ENCODE measurements at places on chromosomes 7 and 10.

- DNase-seq = no peak
These were observed 31.5 kb downstream of the RAB19 start for GRCh38 chr7:140435252-140435895.

- DNase-seq = no peak
These were observed 9.3 kb upstream of the IL2RA start for GRCh38 chr10:6071181-6072175.

DNA sequence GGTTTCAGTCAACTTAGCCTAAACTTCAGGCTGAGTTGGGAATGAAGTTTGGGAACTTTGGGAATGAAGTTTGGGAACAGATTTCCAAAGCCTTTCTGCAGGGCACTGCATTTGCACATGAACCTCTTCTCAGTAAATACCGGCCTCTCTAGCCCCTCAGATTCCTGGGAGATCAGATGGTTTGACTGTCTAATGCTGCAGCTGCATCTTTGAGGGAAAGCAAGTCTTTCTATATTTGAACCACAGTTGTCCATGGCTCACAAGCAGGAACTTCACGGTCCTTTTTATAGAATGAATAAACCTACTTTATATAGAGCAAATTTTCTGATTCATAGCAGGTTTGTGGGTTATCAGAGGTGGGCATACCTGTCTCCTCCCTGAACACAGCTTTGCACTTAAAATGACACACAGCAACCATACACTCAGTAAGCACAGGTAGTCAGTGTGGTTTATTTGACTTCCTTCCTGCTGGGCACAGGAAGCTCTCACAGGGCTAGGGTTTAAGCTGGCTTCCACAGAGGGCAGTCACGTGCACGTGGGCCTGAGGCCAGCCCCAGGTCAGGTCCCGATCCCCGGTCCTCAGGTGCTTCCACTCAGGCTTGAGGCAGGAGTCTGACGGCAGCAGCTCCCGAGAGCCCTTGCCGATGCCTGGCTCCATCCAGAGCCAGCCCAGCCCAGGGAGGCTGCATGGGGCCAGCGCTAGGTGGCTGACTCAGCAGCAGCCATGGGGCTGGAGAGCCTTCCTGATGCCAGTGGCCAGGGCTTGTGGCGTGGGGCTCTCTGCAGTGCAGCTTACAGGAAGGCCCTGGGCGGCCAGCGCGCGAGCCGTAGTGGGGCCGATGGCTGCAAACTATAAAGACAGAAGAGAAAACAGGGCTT, 12.8 kb upstream of the MMP21 start:
- no peak for DNase-seq

DNA sequence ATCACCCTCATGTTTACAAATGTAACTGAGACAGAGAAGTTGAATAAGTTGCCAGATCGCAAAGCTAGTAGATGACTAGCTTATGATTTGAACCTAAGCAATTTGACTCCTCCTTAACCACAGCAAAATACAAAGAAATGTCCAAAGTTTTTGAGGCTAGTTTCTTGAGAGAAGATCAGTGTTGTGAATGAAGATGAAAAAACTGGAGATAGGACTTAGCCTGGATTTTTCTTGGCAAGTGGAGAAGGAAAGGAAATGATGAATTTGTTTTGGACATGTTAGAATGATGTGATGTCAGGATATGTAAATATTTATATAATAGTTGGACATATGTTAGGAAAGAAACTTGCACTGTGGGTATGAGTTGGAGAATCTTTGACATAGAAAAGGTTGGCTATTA, 149.8 kb downstream of the LSMEM1 start:
- DNase-seq = peak; percentile 83

DNA sequence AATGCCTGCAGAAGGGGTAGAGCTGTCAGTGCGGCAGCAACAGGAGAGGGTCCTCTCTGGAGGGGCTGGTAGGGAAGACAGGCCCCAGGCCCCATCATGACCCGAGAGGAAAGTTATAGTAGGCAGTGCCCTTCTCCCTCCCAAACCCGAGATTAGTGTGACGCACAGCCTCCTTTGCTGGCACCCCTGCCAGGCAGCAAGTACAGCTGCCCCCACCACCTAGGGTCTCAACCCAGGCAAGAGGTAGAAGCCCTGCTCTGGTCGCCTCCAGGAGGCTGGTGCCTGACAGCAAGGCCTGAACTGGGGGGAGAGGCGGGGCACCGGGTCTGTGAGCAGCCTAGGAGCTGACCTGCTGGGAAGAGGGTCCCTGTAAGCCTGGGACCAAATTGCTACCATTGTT, 15.5 kb downstream of the LOXL4 start:
- DNase-seq = no peak

DNA sequence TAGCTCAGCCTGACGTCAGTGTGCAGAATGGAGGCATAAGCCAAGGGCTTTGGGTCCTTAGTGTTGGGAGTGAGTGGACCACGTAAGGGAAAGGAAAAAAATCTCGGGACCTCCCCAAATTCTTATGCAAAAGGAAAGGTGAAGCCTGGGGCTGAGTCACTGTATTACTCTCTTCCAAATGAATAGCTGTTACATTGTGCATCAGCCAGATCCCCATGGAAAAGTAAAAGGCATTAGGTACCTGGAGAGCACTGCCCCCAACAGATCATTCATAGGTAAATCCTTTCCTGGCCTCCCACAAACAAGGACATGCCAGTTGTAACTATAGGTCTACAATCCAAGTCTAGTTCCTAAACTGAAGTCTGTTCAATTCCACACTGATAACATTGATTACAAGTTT, 170.5 kb downstream of the C1GALT1 start:
- DNase-seq = no peak

DNA sequence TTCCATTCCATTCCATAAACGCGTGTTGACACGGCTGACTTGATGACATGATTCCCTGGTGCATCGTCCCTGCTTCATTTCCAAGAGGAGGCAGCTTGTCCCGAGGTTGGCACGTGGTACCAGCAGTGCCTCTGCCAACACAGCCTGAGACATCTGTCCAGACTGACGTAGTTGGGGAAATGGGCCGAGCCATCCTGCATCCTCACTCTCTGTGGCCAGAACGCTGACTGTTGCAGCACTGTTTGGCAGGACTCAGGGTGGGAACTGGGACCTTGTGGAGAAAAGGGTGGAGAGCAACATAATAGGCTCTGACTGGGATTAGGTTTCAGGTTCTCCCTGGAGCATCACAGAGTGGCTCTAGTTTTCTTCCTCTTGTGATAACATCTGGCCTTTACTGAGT, 118.6 kb upstream of the BTBD16 start:
- no peak for DNase-seq

GRCh38 chr10:99276848-99277486, 41.3 kb upstream of the HPSE2 start:
- DNase-seq = no peak

- no peak for DNase-seq
These were observed 138.5 kb downstream of the LRRC4 start for GRCh38 chr7:127892488-127893314.

DNA sequence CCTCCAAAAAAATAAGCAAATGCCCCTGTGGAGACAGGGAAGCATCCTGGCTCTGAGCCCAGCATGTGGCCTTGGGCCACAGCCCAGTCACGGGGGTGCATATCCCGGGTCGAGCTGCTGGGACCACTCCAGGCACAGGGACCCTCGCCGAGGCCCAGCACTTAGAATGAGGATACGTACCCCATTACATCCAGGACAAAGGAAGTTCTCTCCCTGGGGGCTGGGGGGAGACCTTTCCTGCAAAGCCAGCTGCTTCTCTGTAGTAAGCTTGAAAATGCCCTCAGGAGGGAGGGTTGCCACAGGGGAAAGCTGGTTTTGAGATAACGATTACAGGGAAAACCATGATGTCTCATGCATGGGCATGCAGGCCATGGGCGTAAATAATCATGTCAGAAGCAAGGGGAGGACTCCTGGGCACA, 75.5 kb downstream of the HIPK2 start:
- no peak for DNase-seq
